ENCODE measurements at places on chromosomes 12 and 14.

DNA sequence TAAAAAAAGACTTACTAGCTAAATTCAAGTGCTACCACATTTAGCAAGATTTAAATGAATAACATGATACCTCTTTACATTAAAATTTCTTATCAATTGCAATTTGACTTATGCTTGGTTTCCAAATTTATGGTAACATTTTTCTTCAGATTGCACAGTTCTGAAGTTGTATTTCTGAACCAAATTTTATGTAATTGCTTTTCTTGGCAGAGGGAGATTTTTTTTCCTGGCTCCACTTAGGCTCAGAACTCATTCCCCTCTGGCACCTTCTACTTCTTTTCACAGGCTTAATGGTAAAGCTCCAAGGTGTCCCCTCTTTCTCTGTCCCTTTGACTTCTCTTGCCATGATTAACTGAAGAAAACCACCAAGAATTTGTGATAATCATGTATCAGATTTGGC, 99.8 kb upstream of the TMTC1 start:
- DNase-seq = no peak

GRCh38 chr14:101790232-101790631, 28.7 kb downstream of the PPP2R5C start:
- no peak for DNase-seq

GRCh38 chr12:121801595-121802484, 2.0 kb upstream of the SETD1B start:
- no peak for DNase-seq

DNA sequence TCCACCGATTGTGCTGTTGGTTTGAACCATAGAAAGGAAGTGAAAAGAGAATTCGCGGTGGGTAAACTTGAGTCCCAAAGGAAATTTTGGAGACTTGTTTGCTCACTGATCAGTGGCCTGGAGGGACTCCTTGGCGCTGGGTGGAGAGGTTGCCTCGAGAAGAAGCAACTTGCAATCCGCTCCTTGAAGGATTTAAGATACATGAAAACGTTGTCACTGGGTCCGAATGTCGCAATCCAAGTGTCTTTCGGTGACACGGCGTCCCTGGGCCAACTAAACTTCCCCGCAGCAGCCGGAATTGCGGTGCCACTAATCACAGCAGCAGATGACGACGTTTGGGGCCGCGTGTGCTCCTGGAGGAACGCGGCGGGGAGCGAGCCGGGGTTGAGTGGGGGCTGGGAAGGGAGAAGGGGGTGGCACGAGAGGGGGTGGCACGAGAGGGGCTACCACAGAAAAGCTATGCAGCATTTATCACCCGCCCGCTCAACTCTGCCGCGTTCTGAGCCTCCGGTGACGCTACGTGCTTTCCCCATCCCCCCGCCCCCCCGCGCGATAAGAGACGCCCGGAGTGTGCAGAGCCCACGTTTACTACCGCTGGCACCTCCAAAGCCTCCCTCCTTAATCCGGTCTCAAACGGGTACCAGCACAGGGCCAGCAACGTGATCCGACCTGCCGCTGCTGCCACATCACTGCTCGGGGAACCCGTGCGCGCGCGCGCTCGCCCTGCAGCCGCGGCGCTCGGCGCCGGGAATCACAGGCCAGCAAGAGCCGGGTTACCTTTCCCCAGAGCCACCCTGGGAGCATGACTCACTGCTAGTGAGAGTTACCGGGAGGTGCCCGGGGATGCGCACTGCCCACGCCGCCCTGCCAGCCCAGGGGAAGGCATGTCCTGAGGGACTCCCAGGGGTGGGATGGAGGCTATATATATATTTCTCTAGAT, 833 bp upstream of the BHLHE41 start:
- peak; percentile 81 for DNase-seq

DNA sequence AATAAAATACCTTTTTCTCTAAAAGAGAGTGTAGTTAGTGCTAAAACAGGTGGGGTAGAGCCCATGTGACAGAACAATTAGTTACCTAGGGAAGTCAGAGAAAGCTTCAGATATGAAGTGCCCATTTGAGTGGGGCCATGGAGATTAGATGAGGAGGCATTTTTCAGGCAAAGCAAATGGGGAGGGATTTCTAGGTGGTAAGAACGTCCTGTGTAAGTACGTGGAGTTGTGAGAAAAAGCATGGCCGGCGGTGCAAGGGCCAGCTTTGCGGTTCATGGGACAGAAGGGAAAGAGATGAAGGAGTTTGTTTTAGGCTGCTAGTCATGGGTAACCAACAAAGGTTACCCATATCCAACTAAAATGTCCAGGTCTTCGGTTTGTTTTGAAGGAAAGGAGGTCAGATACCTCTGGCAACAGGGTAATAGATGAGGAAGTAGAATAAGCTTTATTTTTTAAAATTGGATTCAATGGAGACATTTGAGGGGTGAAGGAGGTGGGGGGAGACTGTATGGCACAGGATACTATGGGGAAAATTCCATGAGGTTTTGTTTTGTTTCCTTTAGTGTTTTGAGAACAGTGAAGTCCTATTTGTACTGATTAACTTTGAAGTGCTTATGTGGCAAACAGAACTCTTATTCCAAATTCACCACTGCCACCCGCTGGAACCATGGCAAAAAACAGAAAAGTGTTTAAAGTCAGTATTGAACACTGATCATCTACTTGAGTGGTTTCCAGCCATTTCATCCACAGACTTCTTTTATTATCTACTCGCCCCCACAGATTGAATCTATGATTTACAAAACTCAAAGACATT, 10.0 kb upstream of the SNRPF start:
- no peak for DNase-seq

DNA sequence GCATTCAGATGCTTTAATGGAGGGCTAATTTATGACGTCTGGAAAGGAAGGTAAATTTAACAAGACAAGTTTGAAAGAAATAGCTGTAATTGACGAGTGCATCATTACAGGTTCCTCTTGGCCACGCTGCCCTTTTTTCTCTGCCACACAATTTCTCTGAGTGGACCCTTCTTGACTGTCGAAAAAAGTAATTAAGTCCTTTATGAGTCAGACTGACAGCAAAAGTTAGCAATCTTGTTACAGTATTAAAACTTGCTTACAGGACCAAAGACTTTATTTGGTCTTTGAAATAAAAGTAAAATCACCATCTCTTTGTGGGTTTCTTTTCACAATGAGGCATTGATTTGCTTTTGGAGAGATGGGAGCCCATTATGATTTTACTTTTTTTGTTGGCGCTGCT, 42.6 kb downstream of the SAMD4A start:
- DNase-seq = no peak

GRCh38 chr12:62763312-62763711, 171.6 kb downstream of the PPM1H start:
- DNase-seq = no peak

GRCh38 chr14:68539789-68540188, 253.1 kb downstream of the ZFP36L1 start:
- no peak for DNase-seq

DNA sequence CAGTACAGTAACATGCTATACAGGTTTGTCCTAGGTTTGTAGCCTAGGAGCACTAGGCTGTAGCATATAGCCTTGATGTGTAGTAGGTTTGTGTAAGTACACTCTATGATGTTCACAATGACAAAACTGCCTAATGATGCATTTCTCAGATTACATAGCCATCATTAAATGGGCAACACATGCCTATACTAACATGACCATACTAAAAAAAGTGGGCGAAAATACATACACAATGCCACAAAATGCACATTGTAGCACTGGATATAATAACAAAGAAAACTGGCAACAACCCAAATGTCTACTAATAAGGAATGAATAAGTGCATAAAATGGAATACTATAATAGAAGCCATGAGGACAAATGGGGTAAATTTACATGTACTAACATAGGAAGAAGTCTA, 31.3 kb upstream of the NDUFA12 start:
- no peak for DNase-seq

- DNase-seq = no peak
These were observed 799.7 kb downstream of the RPS29 start for GRCh38 chr14:48786498-48786897.

DNA sequence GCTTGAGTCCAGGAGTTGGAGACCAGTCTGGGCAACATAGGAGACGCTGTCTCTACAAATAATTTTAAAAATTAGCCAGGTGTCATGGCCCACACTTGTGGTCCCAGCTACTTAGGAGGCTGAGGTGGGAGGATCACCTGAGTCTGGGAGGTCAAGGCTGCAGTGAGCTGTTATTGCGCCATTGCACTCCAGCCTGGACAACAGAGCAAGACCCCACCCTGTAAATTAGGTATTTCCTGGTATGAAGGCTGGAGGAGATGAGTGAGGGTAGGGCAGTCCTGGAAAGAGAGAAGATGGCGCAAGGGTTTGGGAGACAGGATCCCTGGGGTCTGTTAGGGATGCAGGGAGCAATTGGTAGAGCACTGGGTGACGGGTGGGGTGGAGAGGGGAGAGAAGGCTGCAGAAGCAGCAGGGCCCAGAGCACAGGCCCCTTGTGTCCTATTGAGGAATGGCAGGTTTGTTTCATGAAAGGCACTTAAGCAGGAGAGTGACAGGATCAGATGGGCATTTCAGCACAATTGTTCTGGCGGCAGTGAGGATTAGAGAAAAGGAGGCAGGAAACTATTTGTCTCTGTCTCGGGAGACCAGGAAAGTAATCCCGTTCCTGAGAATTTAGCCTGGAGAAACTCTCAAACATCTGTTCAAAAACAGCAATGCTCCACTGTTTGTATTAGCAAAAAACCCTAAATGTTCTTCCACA, 47.2 kb upstream of the KTN1 start:
- DNase-seq = no peak

DNA sequence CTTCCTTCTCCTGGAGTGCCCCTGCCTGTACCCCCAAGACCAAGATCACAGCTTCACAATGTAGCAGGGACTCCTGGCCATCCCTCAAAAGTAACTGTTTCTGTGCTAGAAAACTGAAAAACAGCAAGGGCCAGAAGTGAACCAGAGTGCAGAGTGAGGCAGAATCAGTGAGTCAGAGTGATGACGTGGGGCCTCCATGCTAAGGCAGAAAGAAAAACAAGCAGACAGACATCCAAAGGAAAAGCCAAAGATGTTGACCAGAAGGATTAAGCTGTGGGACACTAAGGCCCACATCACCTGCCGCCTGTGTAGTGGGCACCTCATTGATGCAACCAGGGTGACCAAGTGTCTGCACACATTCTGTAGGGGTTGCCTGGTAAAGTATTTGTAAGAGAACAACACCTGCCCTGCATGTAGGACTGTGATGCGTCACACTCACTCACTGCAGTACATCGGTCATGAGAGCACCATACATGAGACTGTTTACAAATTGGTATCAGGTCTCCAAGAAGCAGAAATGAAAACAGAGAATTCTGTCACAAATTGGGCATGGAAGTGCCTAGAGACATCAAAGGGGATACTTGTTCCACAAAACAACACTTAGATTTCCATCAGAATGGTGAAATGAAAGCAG, 51.2 kb downstream of the ARMH4 start:
- DNase-seq = no peak

- no peak for DNase-seq
These were observed 6.1 kb upstream of the SERPINA11 start for GRCh38 chr14:94458558-94459205.

- DNase-seq = no peak
These were observed 1.6 kb downstream of the C12orf42 start for GRCh38 chr12:103494051-103494733.

- DNase-seq = no peak
These were observed 72.4 kb downstream of the TTC9 start for GRCh38 chr14:70714055-70714550.
